ENCODE measurements at places on chromosomes 2 and 18. TPM values are rescaled to one million over a fixed set of nuclear protein-coding genes. Genes with fewer than 3 reads are reported as not detected.

Gene UGT1A3
- total RNA-seq, result not detected

Gene FSHR
- not detected for total RNA-seq

Gene LIMS3
- 9.7 TPM for total RNA-seq

Gene DSG2
- 32.9 TPM for total RNA-seq

Gene TSPYL6
- total RNA-seq, result not detected

Gene NRP2
- 66.7 TPM for total RNA-seq

Gene NT5DC4
- total RNA-seq, result not detected

Gene COBLL1
- total RNA-seq, result 85.9 TPM

Gene LRRC30
- not detected for total RNA-seq

Gene PROM2
- 0.39 TPM for total RNA-seq

Gene DAW1
- total RNA-seq, result not detected

Gene DSG1
- not detected for total RNA-seq

Gene OSBPL1A
- total RNA-seq, result 162 TPM

Gene FSIP2
- total RNA-seq, result 0.29 TPM

Gene PRKRA
- 42.6 TPM for total RNA-seq

Gene ADAM23
- 1.1 TPM for total RNA-seq

Gene SPATA3
- total RNA-seq, result not detected

Gene DYNAP
- not detected for total RNA-seq

Gene CHRNG
- not detected for total RNA-seq

Data from mesenteric fat pad (tissue), 1 donor.